ENCODE measurements at places on chromosomes 5 and 9.

DNA sequence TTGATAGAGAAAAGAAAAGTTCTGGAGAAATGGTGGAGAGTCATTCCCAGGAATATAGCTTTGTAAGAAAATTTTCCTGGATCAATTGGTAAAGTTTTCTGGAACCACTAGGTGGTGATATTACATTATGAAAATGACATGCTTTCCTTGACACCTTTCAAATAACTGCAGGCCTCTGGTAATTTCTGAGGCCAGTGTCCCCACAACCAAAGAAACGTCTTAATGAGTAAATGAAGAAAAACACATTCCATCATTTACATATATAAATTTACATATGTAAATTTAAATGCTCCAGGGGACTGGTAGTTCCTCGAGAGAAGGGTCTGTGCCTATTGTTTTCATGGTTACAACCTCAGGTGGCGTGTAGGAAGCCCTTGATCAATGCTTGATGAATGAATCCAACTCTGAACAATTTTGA is 17.2 kb upstream of the RGS3 start:
- DNase-seq = no peak

GRCh38 chr5:132787076-132787475 is 10.0 kb upstream of the SEPTIN8 start:
- DNase-seq = no peak

DNA sequence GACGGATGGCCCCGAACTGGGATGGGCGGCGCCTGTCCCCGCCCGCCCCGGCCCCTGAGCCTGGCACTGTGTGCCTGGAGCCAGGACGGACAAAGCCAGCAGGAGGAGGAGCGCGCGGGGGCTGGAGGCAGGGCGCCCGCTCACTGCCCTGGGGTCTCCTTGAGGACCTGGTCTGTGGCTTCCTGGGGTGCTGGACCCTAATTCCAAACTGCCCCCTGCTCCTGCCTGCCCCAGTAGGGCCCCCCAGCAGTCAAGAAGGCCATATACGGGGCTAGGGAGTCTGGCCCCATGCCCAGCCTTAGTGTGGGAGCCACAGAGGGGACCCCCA is 29.2 kb upstream of the RXRA start:
- DNase-seq = no peak

DNA sequence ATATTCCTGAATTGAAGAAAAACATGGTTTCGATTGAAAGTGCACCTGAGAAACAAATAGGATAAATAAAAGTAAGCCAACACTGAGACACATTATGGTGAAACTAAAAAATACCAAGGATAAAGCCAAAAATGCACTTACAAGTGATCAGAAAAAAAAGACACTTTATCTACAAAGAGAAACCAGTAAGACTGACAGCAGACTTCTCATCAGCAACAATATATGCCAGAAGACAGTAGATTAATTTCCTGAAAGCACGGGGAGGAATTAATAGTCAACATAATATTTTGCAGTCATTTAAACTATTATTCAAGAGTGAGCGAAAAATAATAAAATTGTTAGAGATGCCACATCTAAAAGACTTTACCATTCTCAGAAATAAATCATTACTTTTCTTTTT is 172.7 kb upstream of the MAST4 start:
- DNase-seq = no peak

GRCh38 chr5:135593886-135594285 is 15.1 kb upstream of the CXCL14 start:
- DNase-seq = no peak

DNA sequence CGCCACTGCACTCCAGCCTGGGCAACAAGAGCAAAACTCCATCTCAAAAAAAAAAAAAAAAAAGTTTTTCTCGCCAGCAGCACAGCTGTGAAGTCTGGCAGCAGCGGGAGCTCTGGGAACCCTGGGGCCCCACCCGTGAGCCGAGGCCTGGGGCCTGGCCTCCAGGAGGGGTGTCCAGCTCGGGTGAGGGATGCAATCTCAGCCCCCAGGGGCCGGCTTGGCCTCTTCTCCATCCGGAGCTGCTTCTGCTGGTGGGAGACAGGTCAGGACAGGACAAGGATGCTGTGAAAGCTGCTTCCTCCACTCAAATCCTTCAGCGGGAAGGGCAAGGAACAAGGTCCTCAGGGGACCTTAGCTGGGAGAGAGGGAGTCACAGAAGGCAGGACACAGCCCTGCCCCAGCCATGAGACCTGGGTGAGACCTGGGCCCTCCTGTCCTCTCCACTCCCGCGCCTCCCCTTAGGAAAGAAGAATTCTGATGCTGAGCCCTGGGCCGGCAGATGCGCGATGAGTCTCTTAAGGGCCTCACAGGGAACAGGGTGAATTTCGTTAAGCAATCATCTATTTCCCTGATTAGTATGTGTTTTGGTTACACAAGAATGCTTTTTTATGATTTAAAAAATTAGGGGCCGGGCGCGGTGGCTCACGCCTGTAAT is 30.6 kb downstream of the PLPP7 start:
- DNase-seq = peak; percentile 64

GRCh38 chr5:76807296-76807695 is 11.5 kb upstream of the F2RL1 start:
- DNase-seq = no peak

DNA sequence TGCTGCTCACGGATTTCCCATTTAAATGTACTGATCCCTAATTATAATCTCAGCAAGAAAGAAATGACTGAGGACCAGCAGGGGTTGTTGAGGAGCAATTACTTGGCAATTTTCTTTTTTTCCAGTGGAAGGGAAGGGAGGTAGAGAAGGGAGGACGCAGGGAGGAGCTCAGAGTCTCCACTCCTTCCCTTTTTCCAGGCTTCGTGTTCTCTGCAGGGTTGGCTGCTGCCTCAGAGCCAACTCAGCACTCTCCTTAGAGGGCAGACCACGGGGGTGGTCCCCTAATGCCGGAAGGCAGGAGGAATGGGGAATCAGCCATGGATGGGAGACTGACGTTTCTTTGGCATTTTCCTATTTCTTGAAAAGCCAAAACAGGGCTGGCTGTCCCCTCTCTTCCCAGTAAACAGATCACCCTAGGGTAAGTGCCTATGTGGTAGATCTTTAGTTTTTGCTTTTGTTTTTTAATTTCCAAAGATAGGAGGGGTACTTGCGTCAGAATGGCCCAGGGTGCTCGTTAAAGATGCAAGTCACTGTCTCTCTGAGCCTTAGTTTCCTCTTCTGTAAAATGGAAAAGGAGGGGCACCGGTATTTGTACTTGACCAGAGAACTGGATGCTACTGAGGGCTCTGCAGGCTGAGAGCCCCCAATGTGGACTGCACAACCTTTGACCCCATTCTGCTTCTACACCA is 39.6 kb upstream of the LCP2 start:
- no peak for DNase-seq

GRCh38 chr5:33129309-33129708 is 311.5 kb upstream of the TARS1 start:
- no peak for DNase-seq

DNA sequence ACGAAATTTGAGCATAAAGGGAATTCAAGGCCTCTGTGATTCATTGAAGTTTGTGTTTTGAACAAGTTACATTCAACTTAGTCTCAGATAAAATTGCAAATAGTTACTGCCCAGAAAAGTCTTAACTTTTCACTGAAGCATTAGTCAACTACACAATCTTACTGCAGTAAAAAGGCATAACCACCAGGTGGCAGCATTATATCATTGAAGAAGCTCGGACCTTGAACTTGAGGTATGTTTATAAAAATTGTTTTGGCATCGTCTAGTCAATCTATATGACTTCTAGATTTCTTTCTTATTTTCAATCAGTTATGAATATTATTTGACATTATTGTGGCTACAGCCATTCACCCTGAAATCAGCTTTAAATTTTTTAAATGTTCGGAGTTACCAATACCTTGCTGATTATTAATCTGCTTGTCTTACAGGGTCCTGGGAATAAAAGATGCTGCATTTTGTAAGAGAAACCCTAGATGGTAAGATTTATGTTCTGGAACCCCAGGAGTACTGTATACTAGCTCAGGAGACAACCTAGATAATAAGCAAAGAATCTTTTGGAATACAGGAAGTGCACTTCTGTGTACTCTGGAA is 83.9 kb upstream of the GRAMD2B start:
- peak; percentile 87 for DNase-seq

DNA sequence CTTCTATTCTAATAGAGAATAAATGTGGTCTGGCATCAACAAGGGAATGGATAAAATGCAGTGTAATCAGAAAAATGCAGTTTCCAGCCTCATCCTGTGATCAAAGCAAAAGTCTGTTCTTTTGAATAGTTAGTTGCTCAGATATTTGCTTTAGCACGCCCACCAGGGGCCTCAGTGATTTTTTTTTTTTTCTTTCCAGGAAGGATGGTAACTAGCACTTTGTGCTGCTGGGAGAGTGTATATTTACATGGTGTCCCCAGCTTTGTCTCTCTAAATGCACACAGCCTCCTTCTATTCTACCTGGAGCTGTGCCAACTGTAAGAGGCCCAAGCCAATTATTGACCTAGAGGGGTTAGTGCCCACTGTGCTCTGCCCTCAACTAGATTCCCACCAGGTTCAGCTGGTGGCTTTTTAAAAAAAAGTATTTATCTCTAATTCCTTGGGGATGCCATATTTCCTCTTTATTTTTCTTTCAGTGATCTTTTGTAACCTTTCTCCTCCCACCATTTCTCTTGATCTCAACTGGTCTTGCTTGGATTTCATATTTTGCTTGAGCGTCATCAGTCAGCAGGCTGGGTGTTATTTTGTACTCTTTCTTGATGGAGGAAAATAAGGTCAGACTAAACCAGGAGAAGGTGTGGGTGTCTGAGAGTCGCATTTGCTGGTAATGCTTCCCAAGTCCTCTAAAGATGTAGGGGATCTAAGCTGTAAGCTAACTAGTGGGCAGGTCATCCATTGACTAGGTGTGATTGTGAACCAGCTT is 193.0 kb upstream of the C9orf72 start:
- DNase-seq = no peak

DNA sequence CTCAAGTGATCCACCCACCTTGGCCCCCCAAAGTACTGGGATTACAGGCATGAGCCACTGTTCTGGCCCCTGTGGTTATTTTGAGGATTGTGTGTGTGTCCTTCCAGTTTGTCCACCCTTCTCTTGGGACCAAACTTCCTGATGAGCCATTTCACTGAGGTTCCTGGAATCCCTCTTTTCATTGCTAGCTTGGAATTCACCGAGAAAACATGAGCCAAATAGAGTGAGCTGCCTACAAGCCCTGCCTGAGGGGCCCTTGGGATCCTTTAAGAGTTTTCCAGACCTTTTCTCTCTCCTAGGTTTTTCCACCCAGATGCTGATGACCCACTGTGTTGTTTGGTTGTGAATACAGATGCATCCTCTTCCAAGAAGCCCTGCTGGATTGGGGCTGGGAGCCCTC is 13.2 kb upstream of the KIF12 start:
- DNase-seq = no peak

All from tibial nerve (tissue), 4 donors.